Ovary (tissue), 10 donors: ENCODE measurements at places on chromosomes 2 and 18. TPM values are rescaled to one million over a fixed set of nuclear protein-coding genes. Genes with fewer than 3 reads are reported as not detected.

DNA sequence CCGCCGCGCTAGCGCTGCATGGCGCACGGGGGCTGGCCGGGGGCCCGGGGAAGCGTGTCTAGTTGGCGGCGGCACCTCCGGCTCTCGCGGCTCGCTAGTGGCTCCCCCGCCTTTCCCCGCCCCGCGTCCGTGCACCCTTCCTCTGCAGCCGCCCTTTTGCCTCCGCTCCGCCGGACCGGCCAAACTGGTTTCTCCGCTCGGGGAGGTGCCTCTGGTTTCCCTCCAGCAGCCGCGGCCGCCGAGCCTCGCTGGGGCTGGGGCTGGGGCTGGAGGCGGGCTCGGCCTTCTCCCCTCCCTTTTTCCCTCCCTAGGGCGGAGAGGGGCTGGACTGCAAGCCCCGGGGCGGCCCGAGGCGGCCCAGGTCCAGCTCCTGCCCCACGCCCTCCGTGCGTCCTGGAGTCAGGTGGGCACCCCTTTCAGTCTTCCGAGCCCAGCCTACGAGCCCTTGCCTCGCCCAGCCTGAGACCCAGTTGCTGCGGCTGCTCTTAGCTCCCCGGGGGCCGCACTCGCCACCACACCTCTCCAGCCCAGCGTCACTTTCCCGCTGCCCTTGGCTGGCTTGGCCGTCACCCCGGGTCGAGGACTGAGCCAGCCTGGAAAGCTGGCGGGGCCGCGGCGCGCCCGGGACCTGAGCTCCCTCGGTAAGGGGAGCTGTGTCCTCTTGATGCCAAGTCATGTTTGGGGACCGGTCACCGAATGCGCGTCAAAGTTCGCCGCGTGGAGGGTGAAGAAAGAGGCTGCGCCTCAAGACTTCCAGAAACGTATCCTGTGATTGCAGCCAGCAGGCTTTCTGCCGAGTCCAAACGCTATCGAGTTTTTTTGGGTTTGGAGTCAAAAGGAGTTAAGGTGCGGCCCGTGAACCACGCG is at the start of gene ATP8B1:
Gene ATP8B1, minus strand, starts transcription at position 213 of the 867 bp plus-strand sequence. CDS start 71,508 bp downstream, outside the sequence.
- no peaks in the 10 kb centered on the region for H3K36me3 ChIP-seq
- peak; percentile 13 for DNase-seq
- no peak within 1 kb of the TSS for H3K27ac ChIP-seq
- H3K4me3 ChIP-seq = peak within 1 kb of the TSS; percentile 65
- H3K4me1 ChIP-seq = peaks cover 8% of the 10 kb centered on the region

DNA sequence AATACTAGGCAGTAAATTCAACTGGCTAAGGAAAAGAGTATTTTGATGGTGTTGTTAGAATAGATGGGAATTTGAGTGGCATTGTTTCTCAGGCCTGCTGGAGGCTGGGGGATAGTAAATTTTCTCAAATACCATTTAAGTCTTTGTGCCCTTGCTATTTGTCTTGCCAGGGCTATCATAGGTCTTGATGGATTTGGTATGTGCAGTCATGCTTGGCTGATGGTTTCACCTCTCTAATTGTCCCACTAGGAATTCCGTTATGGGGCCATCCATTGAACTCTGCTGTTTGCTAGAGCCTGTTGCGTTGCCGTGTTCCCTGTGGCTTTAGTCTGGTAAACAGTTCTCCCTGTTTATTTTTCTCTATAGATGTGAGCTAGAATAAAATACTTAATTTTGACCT is 438.1 kb upstream of the FAM98A start:
- no peaks in the 10 kb centered on the region for H3K27me3 ChIP-seq
- no peak overlapping the region for H3K4me3 ChIP-seq
- H3K27ac ChIP-seq = no peak overlapping the region
- H3K36me3 ChIP-seq = no peaks in the 10 kb centered on the region
- no peaks in the 10 kb centered on the region for H3K4me1 ChIP-seq
- DNase-seq = no peak

- no peaks in the 10 kb centered on the region for H3K36me3 ChIP-seq
- H3K27me3 ChIP-seq = no peaks in the 10 kb centered on the region
- H3K4me3 ChIP-seq = no peak overlapping the region
- DNase-seq = no peak
- no peaks in the 10 kb centered on the region for H3K4me1 ChIP-seq
Measured at GRCh38 chr2:220785178-220785577, 786.9 kb downstream of the EPHA4 start.

DNA sequence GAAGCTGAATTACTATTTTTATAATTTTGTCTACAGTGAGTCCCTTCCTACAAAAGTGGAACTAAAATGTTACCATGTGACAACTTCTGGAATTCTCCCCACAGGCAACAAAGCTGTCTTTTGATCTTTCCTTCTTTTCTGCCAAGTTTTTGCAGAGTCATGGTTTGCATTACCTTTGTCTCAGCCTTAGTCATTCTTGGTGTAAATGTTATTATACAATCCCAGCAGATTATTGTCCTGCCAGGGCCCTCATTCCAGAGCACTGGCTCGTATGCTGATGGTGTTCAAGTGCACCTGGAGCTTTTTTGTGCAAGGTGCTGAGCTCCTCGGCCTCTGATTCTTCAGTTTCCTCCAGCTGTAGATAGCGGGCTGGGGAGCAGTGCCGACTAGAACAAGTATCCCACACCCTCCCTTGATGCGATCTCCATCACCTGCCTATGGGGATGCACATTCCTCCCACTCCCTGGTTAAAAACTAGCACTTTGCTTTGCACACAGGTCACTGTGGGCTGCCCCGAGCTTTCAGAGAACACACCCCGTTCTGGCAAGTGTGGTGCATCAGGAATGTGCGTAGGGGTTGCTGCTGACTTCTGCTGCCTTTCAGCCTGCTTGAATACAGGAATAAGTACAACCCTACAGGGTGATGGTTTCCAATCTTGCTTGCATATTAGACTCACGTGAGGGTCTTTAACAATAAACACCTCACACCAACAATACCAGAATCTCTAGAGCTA is 263.6 kb downstream of the RNF144A start:
- DNase-seq = no peak
- no peak overlapping the region for H3K4me3 ChIP-seq
- H3K4me1 ChIP-seq = no peaks in the 10 kb centered on the region
- no peak overlapping the region for H3K27ac ChIP-seq
- H3K36me3 ChIP-seq = no peaks in the 10 kb centered on the region

DNA sequence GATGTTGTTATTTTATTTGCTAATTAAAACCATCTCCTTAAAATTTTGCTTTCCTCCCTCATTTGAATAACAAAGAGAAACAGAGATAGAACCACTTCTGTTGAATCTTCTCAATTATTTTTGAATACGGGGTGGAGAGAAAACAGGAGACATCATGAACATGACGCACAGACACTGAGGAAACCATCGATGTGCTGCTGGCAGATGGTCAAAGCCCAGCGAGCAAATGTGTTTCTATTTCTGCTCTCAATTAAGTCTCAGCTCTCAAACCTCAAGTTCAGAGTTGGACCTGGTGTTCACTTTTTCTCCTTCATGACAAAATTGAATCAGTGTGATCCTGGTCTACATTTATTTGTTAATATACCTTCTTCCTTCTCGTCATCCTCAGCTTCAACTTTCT is 36.1 kb upstream of the TWIST2 start:
- H3K36me3 ChIP-seq = no peaks in the 10 kb centered on the region
- no peaks in the 10 kb centered on the region for H3K27me3 ChIP-seq
- H3K4me3 ChIP-seq = no peak overlapping the region
- H3K4me1 ChIP-seq = no peaks in the 10 kb centered on the region
- DNase-seq = no peak

DNA sequence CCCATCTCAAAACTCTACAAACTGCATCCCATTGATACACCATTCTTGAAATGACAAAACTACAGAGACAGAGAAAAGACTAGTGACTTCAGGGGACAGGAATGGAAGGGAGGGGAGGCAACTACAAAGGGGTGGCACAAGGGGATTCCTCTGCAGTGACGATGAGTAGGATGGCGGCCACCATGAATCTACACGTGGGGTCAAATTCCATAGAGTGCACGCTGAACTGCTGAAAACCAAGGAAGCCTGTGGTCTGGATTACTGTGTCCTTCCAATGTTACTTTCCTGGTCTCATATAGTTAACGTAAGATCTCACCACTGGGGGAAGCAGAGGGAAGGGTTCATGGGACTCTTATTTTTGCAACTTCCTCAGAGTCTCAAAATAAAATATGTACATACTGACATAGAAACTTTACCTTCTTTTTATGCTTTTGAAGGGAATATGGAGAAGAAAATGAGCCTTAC is 23.6 kb downstream of the COX7A2L start:
- no peaks in the 10 kb centered on the region for H3K27me3 ChIP-seq
- H3K4me3 ChIP-seq = no peak overlapping the region
- DNase-seq = no peak

GRCh38 chr2:127096280-127096679 is 10.7 kb downstream of the BIN1 start:
- no peak overlapping the region for H3K27ac ChIP-seq
- no peak overlapping the region for H3K4me3 ChIP-seq
- H3K27me3 ChIP-seq = no peaks in the 10 kb centered on the region
- H3K36me3 ChIP-seq = no peaks in the 10 kb centered on the region
- peaks cover 12% of the 10 kb centered on the region for H3K4me1 ChIP-seq

- H3K27ac ChIP-seq = no peak overlapping the region
- no peaks in the 10 kb centered on the region for H3K27me3 ChIP-seq
- H3K4me3 ChIP-seq = no peak overlapping the region
Measured at GRCh38 chr2:225615514-225615913, 216.0 kb downstream of the NYAP2 start.

DNA sequence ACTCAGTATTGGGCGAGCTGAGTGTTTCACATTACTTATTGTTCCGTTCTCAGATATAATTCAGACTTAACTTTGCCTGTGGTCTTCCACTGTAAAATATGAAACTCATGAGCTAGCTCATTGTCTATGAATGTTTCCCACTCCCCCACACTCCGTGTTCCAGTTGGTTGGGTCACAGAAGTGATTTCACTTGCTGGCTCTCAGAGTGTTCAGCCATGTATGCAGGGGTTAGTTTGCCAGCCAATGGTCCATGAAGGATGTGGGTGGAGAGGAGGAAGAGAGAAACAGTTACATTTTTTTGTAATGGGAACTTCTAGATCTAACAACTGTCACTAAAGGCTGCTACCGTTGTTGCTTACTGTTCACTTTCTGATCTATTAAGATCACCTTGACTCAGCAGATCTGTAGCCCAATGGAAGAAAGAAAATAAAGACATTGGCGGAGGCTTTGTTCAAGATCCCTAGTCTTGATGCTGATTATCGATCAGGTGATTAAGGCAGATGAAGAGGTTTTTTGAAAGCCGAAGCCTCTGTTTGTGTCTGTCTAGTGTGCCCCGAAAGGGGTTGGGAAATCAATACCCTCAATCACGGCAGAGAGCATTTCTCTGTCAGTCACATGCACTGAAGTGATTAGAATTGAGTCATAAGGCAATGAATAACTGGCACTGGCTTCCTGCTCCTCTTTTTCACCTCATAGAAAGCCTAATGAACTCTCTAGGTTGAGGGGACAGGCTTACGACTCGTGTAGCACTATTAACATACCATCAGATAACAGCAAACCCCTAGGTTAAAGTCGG is 279.7 kb upstream of the FIGN start:
- no peaks in the 10 kb centered on the region for H3K4me1 ChIP-seq
- H3K36me3 ChIP-seq = no peaks in the 10 kb centered on the region
- no peak for DNase-seq

DNA sequence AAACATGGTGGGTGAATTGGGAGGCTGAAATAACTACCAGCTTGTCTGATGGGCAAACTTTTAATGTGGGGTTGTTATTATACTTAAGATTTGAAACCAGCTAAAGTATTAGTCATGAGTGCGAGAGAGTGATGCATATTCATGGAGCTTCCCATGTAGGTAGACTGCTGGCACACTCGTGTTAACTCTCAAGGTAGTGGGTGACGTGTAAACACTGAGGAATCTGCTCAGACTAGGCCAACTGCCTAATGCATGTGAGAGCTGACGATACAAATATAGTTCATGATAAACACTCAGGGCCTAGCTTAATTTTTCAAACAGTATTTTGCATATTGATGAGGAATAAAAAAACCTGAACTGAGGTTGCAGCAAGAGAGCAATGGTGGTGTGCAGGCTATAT is 1165.7 kb upstream of the PIK3C3 start:
- no peak for DNase-seq
- H3K27me3 ChIP-seq = no peaks in the 10 kb centered on the region
- no peak overlapping the region for H3K4me3 ChIP-seq
- H3K27ac ChIP-seq = no peak overlapping the region

DNA sequence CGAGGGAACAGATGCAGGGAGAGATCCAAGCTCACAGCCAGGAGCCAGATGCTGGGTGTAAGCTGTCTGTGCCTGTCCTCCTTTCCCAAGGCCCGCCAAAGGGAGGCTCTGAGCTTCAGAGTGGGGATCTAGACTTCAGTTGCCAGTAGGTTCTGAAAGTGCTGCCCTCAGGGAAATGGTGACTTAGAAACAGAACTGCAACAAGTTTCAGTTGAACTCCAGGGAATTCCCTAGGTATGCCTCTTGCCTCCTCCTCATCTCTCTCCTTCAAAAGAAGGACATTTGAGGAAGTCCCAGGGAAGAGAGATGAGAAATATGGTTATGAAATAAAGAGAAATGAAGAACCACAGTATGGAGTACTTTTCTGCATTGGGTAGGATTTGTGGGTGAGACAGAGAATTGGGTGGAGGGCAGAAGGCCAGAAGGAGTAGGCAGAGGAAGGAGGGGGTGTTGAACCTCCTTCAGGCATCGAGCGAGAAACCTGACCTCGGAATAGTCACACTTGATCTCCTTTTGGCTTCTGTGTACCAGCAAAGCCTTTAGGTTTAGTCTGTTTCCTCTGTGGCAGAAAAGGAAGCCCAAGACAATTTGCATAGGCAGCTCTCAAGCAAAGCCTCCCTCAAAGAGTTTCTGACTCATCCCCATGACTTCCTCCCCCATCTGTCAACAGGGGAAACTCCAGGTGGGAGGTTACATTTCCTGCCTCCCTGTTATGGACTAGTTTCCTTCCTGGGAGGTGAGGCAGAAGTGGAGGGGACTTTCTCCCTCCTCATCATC is 45.7 kb downstream of the QPCT start:
- no peaks in the 10 kb centered on the region for H3K36me3 ChIP-seq
- H3K27ac ChIP-seq = no peak overlapping the region
- no peak for DNase-seq

- no peaks in the 10 kb centered on the region for H3K4me1 ChIP-seq
- DNase-seq = no peak
- H3K4me3 ChIP-seq = no peak overlapping the region
Measured at GRCh38 chr2:168169097-168169745, 78.2 kb downstream of the STK39 start.

DNA sequence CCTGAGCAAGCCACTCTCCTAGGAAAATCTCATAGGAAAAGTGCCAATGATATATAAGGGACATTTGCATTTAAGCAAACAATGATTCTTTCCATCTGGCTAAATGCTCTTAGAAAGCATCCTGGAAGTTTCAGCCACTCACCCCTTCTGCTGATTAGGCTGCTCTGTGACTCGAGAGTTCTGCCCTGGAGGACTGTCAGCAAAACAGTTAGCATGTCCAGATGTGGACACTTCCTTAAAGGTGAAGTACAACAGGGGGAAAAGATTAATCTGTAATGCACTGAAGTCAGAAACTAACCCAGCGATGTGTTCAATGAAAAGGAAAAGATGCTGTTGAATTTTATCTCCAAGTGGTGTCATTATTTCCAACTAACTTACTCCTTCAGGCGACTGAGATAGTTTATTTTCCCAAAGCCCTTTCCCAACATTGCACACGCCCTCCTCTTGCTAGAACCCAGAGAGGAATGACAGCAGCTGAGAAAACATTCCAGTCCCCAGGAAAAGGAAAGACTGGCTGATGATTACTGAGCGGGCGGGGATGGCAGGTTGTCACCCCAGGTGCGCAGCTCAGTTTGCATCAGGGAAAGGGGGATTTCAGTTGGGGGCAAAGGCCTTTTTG is 214.0 kb downstream of the SS18 start:
- no peaks in the 10 kb centered on the region for H3K36me3 ChIP-seq
- peaks cover 3% of the 10 kb centered on the region for H3K4me1 ChIP-seq
- no peak overlapping the region for H3K4me3 ChIP-seq
- no peaks in the 10 kb centered on the region for H3K27me3 ChIP-seq

The TMEM198 gene
- 22.7 TPM for total RNA-seq

The HOXD8 gene
- 38.0 TPM for total RNA-seq

The CHST9 gene
- total RNA-seq = 0.12 TPM

The C2orf66 gene
- not detected for total RNA-seq

The RAB6C gene
- total RNA-seq = 0.20 TPM

The GAL3ST2 gene
- total RNA-seq = not detected
